ENCODE measurements at places on chromosomes 7 and 10. TPM values are rescaled to one million over a fixed set of nuclear protein-coding genes. Genes with fewer than 3 reads are reported as not detected.

PON1 gene
- not detected for total RNA-seq

LRRC17 gene
- total RNA-seq, result 0.53 TPM

TBXAS1 gene
- total RNA-seq, result 8.1 TPM

TMEM196 gene
- not detected for total RNA-seq

GRCh38 chr7:19560111-19560883, 148.5 kb downstream of the POLR1F start:
- DNase-seq, result no peak

- DNase-seq, result no peak
Measured at GRCh38 chr10:83373671-83374070, 765.6 kb upstream of the GHITM start.

GRCh38 chr7:45390180-45390579, 184.0 kb upstream of the ADCY1 start:
- DNase-seq, result no peak

GRCh38 chr7:139682136-139683013, 95.4 kb downstream of the HIPK2 start:
- no peak for DNase-seq

GRCh38 chr7:34755008-34755407, 97.0 kb downstream of the NPSR1 start:
- no peak for DNase-seq

- DNase-seq, result no peak
Measured at GRCh38 chr10:118793545-118793944, 38.8 kb upstream of the CACUL1 start.

- DNase-seq, result no peak
Measured at GRCh38 chr10:63005246-63005645, 127.9 kb upstream of the NRBF2 start.

GRCh38 chr7:26425655-26426054, 134.0 kb downstream of the SNX10 start:
- DNase-seq, result no peak

DNA sequence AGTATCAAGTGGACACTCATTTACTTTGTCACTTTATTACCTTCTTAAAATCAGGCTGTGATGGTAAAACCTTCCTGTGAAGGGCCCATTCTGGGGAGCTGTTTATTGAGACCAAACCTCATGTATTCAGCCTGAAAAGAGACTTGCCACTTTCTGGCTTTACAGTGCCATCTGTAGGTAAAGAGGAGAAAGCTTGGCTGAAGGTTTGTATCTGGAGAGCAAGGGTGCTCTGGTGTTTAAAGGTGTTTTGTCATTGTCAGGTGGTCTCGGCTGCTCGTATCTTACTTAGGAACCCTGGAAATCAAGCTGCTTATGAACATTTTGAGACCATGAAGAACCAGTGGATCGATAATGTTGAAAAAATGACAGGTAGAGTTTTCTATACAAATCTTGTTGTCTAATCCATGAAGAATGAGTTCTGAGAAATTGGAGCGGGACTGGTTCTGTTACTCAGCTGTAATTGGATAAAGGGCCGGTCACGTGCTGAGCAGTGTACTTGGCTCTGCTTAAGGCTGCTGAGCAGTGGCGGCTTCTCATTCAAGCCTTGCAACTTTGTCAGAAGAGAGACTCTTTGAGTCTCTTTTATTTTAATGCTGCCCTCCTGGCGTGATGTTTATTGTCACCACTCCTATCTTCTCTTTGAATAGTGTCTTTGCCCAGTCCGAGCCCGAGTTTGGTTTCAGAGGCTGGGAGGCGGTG, 46.9 kb downstream of the AP3M1 start:
- peak; percentile 26 for DNase-seq

GRCh38 chr7:155992538-155992937, 180.3 kb upstream of the SHH start:
- DNase-seq, result no peak

- no peak for DNase-seq
Measured at GRCh38 chr10:59179068-59179467, 2.6 kb downstream of the PHYHIPL start.

DNA sequence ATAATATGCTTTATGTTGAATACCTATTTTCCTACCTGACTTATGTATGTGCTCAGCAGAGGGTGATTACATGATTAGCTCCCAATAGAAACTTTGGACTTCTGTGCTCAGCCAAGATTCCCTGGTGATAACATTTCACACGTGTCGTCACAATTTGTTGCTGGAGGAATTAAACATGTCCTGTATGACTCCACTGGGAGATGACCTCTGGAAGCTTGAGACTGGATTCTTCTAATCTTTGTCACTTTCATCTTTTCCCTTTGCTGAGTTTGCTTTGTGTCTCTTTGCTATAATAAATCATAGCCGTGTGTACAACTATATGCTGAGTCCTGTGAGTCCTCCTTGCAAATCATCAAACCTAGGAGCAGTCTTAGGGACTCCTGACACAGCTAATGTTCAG, 120.9 kb upstream of the LRRTM3 start:
- no peak for DNase-seq

DNA sequence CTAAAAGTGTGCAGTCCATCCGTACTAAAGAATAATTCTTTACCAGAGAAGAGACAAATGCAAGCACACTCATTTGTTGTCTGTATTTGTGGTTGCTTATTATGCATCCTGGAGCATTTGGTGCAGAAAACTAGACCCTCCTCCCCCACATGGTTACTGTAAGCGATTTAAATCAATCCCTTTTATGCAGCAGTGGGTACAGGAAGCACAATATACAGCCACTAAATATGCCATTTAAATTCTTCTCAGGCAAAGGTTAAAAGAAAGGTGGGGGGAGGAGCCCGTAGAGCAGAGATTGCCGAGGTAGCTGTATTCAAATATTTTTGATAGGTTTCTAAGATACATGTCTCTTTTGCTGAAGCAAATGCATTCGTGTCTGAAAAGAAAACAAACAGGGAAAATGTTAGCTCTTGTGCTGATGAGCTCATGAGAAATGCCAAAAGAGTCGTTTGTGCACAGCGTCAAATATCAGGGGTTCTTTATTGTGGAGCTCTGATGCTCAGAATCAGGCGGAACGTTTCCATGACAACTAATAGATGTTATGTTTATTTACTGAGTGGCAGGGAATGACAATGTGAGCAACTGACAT, 131.3 kb upstream of the NPVF start:
- DNase-seq, result no peak

GRCh38 chr10:78065611-78066010, 31.9 kb downstream of the RPS24 start:
- DNase-seq, result no peak

DNA sequence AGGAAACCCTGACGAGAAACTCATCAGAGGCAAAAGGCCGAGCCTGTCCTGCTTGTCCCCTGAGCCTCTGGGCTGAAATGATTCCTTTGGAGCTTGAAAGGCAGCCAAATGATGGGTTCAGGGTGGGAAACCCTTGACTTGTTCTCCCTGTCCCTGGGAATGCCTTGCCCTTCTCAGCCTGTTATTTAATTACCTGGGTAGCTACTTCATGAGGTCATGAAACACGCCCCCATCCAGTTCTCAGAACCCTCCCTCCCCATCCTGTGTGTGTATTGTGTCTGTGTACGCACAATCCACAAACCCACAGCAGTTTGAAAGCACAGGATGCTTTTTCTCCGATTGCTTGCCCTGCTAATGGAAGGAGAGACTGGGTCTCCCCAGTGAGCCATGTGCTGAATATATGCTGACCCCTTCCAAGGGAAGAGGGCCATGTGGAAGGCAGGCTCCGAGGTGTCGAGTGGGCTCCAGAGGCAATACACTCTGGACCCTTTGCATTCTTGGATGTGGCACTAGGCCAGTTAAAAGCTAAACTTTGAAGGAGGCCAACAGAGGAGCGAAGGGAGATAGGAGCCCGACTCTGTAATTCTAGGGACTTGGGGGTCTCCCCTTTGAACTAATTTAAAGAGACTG, 10.6 kb downstream of the DUSP5 start:
- DNase-seq, result no peak

DNA sequence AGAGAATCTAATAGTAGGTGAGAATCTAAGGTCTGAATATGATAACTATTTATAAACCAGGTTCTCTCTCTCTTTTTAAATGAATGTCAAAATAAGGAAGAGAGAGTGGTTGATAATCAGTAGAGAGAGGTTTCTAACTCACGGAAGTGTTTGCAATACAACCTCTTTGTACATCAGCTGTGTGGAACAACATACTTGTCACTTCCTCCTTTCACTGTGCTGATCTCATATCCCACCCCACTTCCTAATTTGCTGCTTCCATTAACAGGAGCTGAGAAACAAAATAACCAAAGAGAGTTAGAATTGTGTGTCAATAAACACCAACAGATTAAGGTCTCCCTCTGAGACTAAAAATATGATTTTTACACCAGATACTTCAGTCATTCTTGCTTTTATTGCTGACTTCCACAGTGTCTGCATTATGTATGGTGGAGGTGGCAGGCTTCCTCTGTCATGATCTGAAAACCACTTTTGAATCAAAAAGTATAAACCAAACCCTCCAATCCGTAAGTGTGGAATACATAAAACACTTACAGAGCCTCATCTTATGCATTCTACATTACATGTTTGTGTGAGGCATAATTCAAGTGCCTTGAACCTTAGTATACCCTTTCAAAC, 25.0 kb downstream of the CACUL1 start:
- DNase-seq, result peak; percentile 84

- DNase-seq, result no peak
Measured at GRCh38 chr10:113267619-113268562, 285.0 kb upstream of the HABP2 start.

DNA sequence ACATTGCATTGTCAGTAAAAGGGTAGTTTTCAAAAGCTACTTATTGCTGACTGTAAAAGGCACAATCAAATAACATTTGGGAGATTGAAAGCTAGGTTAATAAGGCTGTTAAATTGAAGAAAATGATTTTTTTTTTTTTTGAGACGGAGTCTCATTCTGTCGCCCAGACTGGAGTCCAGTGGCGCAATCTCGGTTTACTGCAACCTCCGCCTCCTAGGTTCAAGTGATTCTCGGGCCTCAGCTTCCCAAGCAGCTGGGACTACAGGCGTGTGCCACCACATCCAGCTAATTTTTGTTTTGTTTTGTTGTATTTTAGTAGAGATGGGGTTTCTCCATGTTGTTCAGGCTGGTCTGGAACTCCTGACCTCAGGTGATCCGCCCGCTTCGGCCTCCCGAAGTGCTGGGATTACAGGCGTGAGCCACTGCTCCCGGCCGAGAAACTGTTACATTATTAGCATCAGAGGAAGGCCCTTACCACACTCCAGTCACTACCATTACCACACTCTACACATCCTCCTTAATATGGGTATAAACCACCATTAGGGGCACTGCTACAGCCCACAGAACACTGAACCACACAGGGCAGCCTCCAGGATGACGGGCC, 1.0 kb downstream of the CYP51A1 start:
- no peak for DNase-seq

- no peak for DNase-seq
Measured at GRCh38 chr10:97509120-97509680, 10.5 kb downstream of the UBTD1 start.

All from B cell (primary cell).